ENCODE measurements at places on chromosomes 1 and 21.

DNA sequence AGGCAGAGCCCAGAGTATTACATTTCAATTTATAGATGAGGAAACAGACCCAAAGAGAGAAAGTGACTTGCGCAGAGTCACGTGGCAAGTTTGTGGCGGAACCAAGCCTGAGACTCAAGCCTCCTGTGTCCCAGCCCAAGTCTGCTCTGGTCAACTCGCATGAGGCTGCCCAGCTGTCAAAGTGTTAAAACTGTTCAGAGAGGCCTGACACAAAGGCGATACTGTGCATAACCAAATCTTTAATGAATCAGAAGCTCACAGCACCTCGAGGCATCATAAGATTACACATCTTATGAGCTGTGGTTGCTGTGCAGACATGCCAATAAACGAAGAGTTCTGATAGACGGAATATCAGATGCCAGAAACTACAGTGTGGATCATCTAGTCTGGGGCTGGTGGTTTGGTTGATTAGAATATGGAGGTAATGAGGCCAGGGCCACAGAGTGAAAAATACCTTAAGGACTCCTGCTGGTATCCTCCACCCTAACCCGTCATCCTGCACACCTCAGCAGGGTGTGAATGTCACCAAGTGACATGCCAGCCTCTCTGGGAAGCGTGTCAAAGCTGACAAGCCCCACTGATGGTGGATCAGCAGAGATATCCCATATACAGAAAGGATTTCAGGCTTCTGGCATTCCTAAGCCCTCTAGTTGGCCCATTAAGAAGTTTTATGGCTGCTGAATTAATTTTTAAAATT is 42.2 kb downstream of the TNNT2 start:
- DNase-seq, result no peak

DNA sequence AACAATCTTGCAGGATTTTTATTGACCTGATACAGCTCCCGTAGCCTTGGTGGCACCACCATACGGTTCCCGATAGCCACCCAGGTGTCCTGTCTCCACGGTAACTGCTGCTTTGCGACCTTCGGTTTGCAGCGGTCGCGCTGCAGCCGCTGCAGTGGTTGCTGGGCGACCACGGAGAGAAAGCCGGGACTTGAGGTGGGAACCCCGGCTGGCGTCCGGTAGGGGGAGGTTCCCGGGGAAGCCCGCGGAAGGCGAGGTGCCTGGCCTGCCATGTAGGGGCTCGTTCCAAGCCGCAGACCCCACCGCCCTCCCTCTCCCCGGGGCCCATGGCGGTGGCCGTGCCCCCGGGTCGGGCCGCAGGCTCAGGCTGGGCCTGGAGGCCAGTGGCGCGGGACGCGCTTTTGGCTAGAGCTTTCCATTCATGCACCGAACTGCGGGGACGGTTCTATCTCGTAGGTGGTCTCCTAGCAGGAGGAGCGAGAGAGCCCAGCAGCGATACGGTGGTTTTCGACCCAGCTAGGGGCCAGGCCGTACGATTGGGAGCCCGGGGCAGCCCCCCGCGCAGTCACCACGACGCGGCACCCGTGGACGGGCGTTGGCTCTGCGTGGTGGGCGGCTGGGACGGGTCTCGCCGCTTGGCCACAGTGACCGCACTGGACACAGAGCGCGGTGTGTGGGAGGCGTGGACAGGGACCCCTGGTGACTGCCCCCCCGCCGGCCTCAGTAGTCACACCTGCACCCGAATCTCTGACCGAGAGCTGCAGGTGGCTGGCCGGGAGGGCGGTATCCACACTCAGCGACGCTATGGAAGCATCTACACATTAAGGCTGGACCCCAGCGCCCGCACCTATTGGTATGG is at the start of gene KLHDC9:
KLHDC9 (plus strand) TSS at position 152 of the 859 bp plus-strand sequence; CDS start at position 327, 175 bp downstream.
- peak; percentile 57 for DNase-seq

GRCh38 chr1:195754874-195755273 is 853.4 kb downstream of the KCNT2 start:
- DNase-seq, result peak; percentile 56

GRCh38 chr21:45109831-45110492 is 35.6 kb downstream of the ADARB1 start:
- no peak for DNase-seq

DNA sequence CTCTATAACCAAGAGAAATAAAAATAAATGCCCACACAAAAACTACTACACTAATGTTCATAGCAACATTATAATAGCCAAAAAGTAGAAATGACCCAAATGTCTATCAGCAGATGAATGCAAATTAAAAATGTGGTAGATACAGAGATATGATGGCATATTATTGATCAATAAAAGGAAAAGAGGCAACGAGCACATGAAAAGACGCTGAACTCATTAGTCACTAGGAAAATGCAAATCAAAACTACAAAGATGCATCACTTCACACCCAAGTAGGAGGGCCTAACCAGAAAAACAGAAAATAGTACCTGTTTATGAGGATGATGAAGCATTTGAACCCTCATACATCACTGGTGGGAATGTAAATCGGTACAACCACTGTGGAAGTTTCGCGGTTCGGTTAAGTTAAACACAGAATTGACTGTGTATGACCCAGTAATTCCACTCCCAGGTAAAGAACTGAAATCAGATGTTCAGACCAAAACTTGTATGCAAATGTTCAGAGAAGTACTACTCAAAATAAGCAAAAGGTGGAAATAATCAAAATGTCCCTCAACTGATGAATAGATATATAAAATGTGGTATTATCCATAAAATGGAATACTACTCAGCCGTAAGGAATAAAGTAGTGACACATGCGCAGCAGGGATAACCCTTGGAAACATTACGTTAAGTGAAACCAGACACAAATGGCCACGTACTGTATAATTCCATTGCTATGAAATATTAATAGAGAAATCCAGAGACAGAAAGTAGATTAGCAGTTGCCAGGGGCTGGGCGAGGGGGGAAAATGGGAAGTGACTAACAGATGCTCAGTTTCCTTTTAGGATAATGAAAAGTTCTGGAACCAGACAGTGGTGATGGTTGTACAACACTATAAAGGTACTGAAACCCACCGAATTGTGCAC is 3.1 kb downstream of the USP48 start:
- DNase-seq, result peak; percentile 14

- peak; percentile 23 for DNase-seq
Observed at GRCh38 chr1:70656361-70656760, 245.3 kb downstream of the CTH start.

- DNase-seq, result peak; percentile 76
Observed at GRCh38 chr1:26020330-26020768, 1.2 kb upstream of the EXTL1 start.

GRCh38 chr1:99306644-99307043 is 42.4 kb downstream of the PLPPR4 start:
- no peak for DNase-seq

- DNase-seq, result no peak
Observed at GRCh38 chr1:56457756-56458375, 121.5 kb downstream of the PLPP3 start.

GRCh38 chr1:167777269-167777650 is 55.5 kb downstream of the MPZL1 start:
- DNase-seq, result no peak

GRCh38 chr1:229076195-229076594 is 194.7 kb upstream of the RAB4A start:
- DNase-seq, result no peak

GRCh38 chr1:17340358-17340757 is 31.6 kb upstream of the PADI6 start:
- no peak for DNase-seq

DNA sequence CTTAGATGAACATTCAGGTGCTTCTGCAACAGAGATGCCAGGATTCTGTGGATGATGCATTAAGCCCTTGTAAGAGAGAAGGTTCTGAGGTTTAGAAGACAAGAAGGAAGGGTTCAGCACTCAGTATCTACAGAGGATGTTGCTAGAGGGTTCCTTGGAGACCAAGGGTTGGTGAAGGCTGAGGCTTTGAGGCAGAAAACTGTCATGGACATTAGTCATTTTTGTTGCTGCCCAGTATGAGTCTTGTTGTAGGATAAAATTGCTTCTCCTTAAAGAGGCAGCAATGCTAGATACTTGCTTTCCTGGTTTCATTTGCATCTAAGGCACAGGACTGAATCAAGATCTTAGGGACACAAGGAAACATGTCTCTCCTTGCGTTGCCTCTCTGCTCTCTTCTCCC is 319.4 kb upstream of the NFIA start:
- DNase-seq, result no peak

DNA sequence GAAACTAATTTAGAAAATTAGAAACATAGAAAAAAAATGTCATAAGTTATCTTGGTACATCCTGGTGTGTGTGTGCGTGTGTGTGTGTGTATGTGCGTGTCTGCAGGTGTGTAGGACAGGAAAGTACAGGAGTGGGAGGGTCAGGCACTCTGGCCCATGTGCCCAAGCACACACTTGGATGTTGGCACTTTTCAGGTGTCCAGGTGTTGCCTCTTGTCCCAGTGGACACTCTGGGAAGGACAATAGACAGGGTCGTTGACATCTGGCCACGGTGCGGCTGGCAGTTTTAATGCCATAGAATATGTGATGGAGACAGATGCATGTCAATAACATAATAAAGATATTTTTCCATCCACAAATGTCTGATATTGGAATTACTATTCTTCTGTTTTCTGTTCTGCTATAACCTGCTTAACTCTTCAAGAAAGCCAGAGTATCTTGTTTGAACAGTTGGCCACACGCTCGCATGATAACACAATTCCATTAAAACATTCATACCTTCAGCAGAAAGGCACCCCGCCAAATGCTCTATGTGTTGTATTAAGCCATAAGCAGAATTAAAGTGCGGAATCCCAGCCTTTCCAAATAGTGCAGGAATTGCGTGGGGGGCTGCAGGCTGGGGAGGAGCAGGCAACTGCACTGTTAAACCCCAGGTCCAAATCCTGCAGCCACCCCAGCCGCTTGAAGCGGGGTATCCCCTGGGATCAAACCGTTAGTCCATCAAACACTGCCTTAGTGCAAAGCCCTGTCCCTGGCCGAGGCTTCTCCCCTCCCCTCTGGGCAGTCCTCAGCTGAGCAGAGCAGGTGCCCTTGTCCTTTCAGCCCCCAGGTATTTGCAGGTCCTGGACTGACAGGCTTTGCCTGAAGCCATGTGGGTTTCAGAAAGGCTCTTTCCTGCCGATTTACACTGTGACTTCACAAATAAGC is 390.0 kb downstream of the CAMTA1 start:
- no peak for DNase-seq

All from fibroblast of skin of abdomen (primary cell).